HS-27A (cell line): ENCODE measurements at places on chromosomes 11 and 22.

DNA sequence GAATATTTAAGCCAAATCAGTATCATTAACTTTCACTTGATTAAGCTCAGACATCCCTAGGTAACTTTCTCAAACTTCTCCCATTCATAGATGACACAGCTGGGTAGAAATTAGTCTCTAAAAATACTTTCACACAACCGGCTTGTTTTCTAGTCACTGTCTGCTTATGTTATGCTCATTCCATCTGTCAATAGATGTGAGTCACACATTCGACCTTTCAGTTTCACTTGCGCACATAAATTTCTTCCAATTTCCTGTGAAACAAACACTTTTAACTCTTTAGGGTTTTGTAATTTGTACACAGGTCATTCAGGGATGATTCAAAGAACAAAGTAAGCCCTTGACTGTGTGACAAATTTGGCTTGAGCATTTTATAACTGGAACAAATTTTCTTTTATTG lies 723.0 kb downstream of the KCNA4 start:
- no peak for DNase-seq

GRCh38 chr22:35888181-35888870 lies 140.3 kb downstream of the RBFOX2 start:
- DNase-seq: no peak

- no peak for DNase-seq
Observed at GRCh38 chr22:34567367-34567766, 498.6 kb upstream of the ISX start.

DNA sequence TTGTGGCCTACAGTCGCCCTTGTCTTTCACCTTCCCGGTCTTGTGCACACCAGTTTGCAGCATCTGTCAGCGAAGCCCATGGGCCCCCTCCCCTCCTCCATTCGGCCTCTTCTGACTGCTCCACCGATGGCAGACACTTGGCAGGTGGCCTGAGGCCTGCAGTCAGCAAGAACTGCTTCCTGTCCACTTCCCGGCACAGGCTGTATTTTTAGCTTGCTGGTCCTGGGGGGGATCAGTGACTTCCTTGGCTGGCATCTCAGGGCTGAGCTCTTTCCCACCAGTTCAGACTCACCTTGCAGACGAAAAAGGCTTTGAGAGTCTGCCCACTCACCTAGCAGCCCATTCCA lies 106.4 kb downstream of the SYN3 start:
- no peak for DNase-seq

GRCh38 chr11:8694137-8694536 lies 11.5 kb downstream of the RPL27A start:
- DNase-seq: no peak
